Activated T-helper 2 cell treated with anti-CD3 and anti-CD28 coated beads, Interferon-gamma antibody, Interleukin-2, Interleukin-4, amounts not matched to agents 10 μg/mL and 5 μg/mL and 100 μg/mL, durations not matched to agents 14 hours and 24 hours and 36 hours (primary cell): ENCODE measurements at places on chromosomes 3 and 15.

GRCh38 chr3:159795042-159795441 is 193.6 kb upstream of the IL12A start:
- H3K4me1 ChIP-seq, result peaks cover 6% of the 10 kb centered on the region
- H3K27ac ChIP-seq, result no peak overlapping the region
- no peak overlapping the region for H3K4me3 ChIP-seq
- peaks cover 9% of the 10 kb centered on the region for H3K27me3 ChIP-seq
- no peaks in the 10 kb centered on the region for H3K36me3 ChIP-seq
- DNase-seq, result no peak

DNA sequence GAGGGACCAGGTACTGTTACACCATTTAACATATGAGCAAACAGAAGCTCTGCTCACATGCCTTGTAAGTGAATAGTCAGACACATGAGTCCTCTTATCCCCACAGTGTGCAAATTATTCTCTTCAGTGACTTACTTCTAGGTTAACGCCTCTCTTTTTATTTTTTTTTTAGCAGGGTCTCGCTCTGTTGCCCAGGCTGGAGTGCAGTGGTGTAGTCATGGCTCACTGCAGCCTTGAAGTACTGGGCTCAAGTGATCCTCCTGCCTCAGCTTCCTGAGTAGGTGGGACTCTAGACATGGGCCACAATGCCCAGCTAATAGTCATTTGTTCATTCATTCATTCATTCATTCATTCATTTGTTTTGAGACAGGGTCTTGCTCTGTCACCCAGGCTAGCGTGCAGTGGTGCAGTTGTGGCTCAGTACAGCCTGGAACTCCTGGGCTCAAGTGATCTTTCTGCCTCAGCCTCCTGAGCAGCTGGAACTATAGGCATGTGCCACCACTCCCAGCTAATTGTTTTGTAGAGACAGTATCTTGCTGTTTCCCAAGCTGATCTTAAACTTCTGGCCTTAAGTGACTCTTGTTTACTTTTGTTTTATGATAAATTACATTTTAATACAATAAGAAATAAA is 94.7 kb downstream of the LRRC28 start:
- peaks cover 12% of the 10 kb centered on the region for H3K4me1 ChIP-seq
- H3K4me3 ChIP-seq, result no peak overlapping the region
- no peak overlapping the region for H3K27ac ChIP-seq
- no peak for DNase-seq
- no peaks in the 10 kb centered on the region for H3K27me3 ChIP-seq

GRCh38 chr3:176948151-176948550 is 249.1 kb downstream of the TBL1XR1 start:
- DNase-seq, result no peak
- no peaks in the 10 kb centered on the region for H3K36me3 ChIP-seq
- H3K4me3 ChIP-seq, result no peak overlapping the region
- H3K4me1 ChIP-seq, result no peaks in the 10 kb centered on the region

DNA sequence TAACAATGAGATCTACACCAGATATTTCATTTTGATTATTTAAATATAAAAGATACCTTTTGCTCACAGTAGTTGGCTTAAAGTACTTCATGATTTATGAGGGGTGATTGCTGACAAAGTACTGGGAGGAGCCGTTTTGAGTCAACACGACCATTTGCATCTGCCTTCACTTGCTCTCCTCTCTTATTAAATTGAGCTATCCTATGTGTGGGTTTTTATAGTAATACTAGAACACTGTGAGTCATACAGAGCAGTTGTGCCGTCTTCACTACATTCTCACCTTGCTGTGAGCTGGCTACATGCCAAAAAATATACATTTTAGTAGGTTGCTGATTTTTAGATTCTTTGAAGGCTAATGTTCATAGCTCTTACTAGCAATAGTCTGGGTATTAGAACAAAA is 161.2 kb downstream of the ALCAM start:
- no peak for DNase-seq
- peaks cover 9% of the 10 kb centered on the region for H3K4me1 ChIP-seq
- H3K27me3 ChIP-seq, result no peaks in the 10 kb centered on the region
- peaks cover 10% of the 10 kb centered on the region for H3K36me3 ChIP-seq
- no peak overlapping the region for H3K4me3 ChIP-seq

GRCh38 chr3:195441992-195442572 is 738 bp downstream of the ACAP2 start:
- peaks cover 8% of the 10 kb centered on the region for H3K36me3 ChIP-seq
- peaks cover 33% of the 10 kb centered on the region for H3K4me1 ChIP-seq
- no peaks in the 10 kb centered on the region for H3K27me3 ChIP-seq
- DNase-seq, result peak; percentile 36
- peak overlapping the region; percentile 94 for H3K4me3 ChIP-seq

GRCh38 chr3:35616346-35616745 is 23.0 kb upstream of the ARPP21 start:
- H3K27ac ChIP-seq, result no peak overlapping the region
- no peaks in the 10 kb centered on the region for H3K27me3 ChIP-seq
- H3K36me3 ChIP-seq, result no peaks in the 10 kb centered on the region
- DNase-seq, result no peak

DNA sequence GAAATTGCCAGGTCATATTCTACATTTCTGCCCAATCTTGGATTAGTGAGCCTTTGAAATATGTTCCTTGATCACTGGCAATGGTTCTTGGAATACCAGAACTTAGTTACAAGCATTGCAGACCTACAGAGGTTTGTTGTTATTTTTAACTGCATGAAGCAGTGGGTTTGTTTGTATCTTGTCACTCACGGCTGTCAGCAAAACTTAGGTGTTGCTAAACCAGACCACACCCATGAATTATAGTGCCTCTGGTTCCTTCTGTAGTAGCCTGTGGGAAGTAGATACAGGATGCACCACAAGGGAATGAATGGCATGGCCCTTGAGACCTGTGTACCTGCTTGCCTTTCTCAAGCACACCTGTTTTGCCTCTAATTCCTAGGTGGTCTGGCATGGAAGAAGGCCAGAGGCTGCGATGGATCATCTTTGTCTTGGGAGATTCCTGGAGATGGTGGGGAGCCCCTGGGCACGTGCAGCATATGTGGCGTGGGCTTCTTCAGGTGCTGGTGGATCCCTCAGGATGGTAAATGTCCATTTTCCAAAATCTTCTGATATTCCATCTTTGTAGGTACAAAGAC is 138.8 kb downstream of the SNRPN start:
- H3K27me3 ChIP-seq, result no peaks in the 10 kb centered on the region
- H3K4me1 ChIP-seq, result no peaks in the 10 kb centered on the region
- H3K27ac ChIP-seq, result no peak overlapping the region
- no peak overlapping the region for H3K4me3 ChIP-seq
- no peak for DNase-seq
- peaks cover 70% of the 10 kb centered on the region for H3K36me3 ChIP-seq

GRCh38 chr15:39690881-39691634 is 91.6 kb downstream of the FSIP1 start:
- H3K27ac ChIP-seq, result no peak overlapping the region
- H3K4me3 ChIP-seq, result no peak overlapping the region
- H3K4me1 ChIP-seq, result peaks cover 7% of the 10 kb centered on the region
- peaks cover 7% of the 10 kb centered on the region for H3K27me3 ChIP-seq
- no peaks in the 10 kb centered on the region for H3K36me3 ChIP-seq
